ENCODE measurements at places on chromosomes 7 and 10. TPM values are rescaled to one million over a fixed set of nuclear protein-coding genes. Genes with fewer than 3 reads are reported as not detected.

HABP2 gene
- not detected for total RNA-seq

GRM3 gene
- not detected for total RNA-seq

DNAJC12 gene
- total RNA-seq: 35.6 TPM

ACTL6B gene
- total RNA-seq: not detected

SLC12A9 gene
- 17.6 TPM for total RNA-seq

GSTO2 gene
- 6.8 TPM for total RNA-seq

OR13A1 gene
- total RNA-seq: not detected

TNS3 gene
- 0.29 TPM for total RNA-seq

POM121C gene
- total RNA-seq: 72.2 TPM

SFRP5 gene
- not detected for total RNA-seq

PDZD7 gene
- 0.44 TPM for total RNA-seq

C10orf105 gene
- 0.43 TPM for total RNA-seq

CNTNAP2 gene
- total RNA-seq: not detected

PIP gene
- total RNA-seq: not detected

SPDYE1 gene
- not detected for total RNA-seq

SLIT1 gene
- 1.3 TPM for total RNA-seq

TMEM225B gene
- total RNA-seq: 2.5 TPM

AKR1C2 gene
- total RNA-seq: 0.22 TPM

CTAGE15 gene
- not detected for total RNA-seq

CYP26C1 gene
- 0.05 TPM for total RNA-seq

C7orf33 gene
- total RNA-seq: not detected

SLC18A3 gene
- total RNA-seq: not detected

LRRC61 gene
- total RNA-seq: 37.1 TPM

AMZ1 gene
- total RNA-seq: 0.34 TPM

PRSS1 gene
- not detected for total RNA-seq

CALHM1 gene
- not detected for total RNA-seq

ADCYAP1R1 gene
- total RNA-seq: 0.12 TPM

LOXL4 gene
- total RNA-seq: not detected

ITIH2 gene
- not detected for total RNA-seq

LRRC18 gene
- not detected for total RNA-seq

SH2D4B gene
- total RNA-seq: 0.46 TPM

COL28A1 gene
- total RNA-seq: 0.29 TPM

CYP26A1 gene
- total RNA-seq: not detected

VPS37D gene
- 0.95 TPM for total RNA-seq

CPED1 gene
- total RNA-seq: not detected

MYOF gene
- 32.3 TPM for total RNA-seq

ADARB2 gene
- 2.0 TPM for total RNA-seq

PMPCB gene
- total RNA-seq: 89.7 TPM

PARP12 gene
- total RNA-seq: 71.5 TPM

TRDMT1 gene
- total RNA-seq: 8.7 TPM

FRMPD2 gene
- not detected for total RNA-seq

Data from activated T-cell treated with anti-CD3 and anti-CD28 coated beads, Interleukin-2, amount 50 U/mL, for 72 hours (primary cell).